ENCODE measurements at places on chromosomes 3 and 15.

GRCh38 chr15:40405501-40406381, at the start of gene IVD:
Gene IVD, plus strand, starts transcription at chr15:40405795. Its CDS starts 33 bp downstream, at chr15:40405828.
- peak; percentile 75 for DNase-seq

GRCh38 chr3:133441867-133442270, 42.0 kb downstream of the BFSP2 start:
- DNase-seq, result no peak

- DNase-seq, result no peak
These were observed 67.2 kb downstream of the INO80 start for GRCh38 chr15:41048852-41049251.

GRCh38 chr3:188656196-188656982, 502.4 kb downstream of the LPP start:
- DNase-seq, result no peak

DNA sequence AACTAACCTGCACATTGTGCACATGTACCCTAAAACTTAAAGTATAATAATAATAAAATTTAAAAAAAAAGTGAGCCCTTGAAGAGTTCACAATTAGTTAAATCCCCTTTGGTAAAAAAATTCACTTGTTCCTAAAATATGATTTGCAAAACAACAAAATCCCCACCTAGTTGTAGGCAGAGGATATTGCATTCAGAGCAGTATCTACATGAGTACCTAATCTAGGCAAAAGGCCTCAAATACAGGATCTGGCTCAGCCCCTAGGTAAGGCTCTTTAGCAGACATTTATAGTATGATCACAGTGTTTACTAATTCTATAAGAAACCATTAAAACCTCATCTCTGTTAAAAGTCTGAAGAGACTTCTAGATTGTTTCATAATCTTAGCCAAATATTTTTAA, 89.3 kb upstream of the CCDC80 start:
- no peak for DNase-seq

GRCh38 chr3:78794431-78794830, 973.4 kb downstream of the ROBO1 start:
- no peak for DNase-seq

- DNase-seq, result no peak
These were observed 489.2 kb downstream of the FGF12 start for GRCh38 chr3:192237992-192238608.

GRCh38 chr3:77068808-77069207, 28.9 kb downstream of the ROBO2 start:
- DNase-seq, result no peak

DNA sequence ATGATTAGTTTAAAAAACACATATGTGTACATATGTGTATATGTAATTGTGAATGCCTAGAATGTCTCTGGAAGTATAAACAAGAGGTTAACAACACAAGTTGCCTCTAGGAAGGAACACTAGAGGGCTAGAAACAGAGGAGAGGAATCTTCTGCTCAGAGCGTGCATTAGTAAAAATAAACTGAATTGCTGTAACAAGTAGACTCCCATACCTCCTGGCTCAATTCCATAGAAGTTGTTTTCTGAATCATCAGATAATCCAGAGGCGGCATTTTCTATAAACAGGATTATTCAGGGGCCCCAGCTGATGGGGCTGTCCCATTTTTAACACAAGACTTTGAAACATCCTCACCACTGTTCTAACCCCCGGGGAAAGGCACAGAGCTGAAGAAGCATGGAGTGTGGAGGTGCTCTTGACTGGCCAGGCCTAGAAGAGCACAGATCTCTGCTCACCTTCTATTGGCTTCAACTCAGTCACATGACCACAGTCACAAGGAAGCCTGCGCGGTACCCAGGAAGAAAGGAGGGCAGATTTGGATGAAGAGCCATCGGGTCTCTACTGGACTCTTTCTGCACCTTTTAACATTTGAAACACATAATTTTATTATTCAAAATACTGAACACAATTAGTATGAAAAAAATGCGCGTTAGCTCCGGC, 145.7 kb downstream of the TLE3 start:
- DNase-seq, result no peak

- DNase-seq, result no peak
These were observed 97.8 kb downstream of the DNAH12 start for GRCh38 chr3:57446318-57446841.

GRCh38 chr15:45376300-45376928, 1.9 kb downstream of the GATM start:
- no peak for DNase-seq

DNA sequence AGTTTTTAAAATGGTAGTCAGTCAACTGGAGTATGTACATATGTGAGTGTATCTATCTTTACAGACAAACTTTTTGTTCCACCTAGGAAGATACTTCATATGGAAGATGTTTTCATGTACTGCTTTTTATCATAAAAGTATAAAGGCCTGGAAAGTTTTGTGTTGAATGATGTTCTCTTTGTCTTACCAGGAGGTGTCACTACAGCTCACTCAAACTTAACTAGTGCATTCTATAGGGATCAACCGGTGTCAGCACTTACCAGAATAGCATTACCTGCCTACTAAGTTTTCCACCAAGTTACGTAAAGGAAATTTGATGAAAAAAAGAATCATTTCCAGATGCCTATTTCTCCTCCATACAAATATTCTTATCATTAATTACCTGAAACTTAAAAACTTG, 522.6 kb upstream of the SEMA6D start:
- no peak for DNase-seq

- no peak for DNase-seq
These were observed 6.0 kb downstream of the HEMK1 start for GRCh38 chr3:50575372-50575771.

DNA sequence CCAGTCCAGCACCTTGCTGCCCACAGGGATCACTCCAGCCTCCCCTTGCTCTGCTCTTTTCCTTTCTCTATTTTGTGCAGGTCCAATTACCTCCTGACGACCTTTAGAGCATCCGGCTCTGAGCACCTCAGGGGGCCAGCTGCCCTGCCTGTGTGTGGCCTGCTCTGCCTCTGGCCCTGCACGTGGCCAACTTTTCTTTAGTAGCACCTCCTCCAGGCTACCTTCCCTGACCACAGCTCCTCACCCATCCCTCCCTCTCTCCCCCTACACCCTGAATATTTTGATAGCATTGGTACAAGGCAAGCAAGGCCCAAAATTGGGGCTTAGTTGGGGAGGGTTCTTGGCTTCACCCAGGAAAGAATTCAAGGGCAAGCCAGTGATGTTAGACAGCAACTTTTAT, 66.9 kb upstream of the PRR20G start:
- no peak for DNase-seq

- DNase-seq, result no peak
These were observed 8.0 kb downstream of the KAT2B start for GRCh38 chr3:20047976-20048883.

GRCh38 chr3:40179016-40179415, 130.5 kb upstream of the EIF1B start:
- peak; percentile 20 for DNase-seq

DNA sequence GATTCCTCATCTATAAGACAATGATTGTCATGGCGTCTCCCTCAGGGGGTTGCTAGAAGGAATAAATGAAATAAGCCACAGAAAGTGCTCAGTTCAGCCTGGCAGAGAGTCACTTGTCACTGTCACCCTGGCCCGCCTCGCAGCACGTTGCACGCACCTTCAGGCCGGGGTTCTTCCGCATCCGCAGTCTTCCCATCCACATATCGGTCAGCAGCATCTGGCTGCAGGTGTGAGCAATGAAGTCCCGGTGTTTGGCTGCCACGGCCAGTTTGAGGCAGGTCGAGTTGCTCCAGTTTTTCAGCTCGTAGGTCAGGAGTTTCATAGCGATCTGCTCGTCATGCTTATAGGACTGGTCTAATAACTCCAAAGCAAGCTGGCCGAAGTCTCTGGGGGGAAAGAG, 48.5 kb upstream of the MTMR10 start:
- DNase-seq, result no peak

- DNase-seq, result no peak
These were observed 1168.6 kb upstream of the ALCAM start for GRCh38 chr3:104198131-104198530.

- DNase-seq, result no peak
These were observed 24.3 kb downstream of the SNX33 start for GRCh38 chr15:75671730-75672602.

DNA sequence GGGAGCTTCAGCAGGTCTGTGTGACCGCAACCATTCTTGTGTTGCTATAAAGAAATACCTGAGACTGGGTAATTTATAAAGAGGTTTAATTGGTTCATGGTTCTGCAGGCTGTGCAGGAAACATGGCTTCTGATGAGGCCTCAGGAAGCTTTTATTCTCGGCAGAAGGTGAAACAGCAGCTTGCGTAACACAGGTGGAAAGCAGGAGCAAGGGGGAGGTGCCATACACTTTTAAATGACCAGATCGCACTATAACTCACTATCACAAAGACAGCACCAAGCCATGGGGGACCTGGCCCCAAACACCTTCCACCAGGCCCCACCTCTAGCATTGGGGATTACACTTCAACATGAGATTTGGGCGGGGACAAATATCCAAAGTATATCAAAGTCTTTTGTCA, 8.3 kb upstream of the CIB2 start:
- DNase-seq, result no peak

DNA sequence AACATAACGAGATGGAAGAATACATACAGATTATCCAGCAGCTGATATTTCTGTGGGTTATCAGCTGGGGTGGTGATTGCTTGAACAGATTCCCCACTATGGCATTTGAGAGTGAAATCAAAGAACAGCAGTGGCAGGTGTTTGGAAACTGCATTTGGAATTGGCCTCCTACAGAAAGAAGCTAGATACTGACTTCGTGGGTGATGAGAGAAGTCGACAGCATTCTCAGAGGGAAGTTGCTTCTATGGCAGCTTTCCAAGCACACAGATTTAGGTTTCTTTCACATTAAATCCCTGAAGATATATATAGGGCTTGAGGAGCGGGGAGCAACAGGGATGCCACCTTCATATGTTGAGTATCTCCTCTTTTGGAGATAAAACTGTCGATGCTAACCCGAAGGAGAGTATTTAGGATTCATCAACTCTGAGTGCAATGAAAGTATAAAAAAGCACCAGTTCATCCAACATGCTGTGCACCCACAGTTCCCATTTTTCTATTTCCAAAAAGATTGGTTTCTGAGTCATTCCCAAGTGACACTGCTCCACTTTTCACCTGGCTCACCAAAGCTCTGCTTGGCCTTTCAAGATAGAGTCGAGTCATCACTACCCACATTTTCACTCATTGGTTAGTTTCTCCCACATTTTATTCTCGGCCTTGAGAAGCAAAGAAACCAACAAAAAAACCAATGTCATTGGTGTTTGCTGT, 579.8 kb upstream of the SUCLG2 start:
- DNase-seq, result no peak

GRCh38 chr3:52498137-52499054, 3.3 kb downstream of the STAB1 start:
- DNase-seq, result no peak

DNA sequence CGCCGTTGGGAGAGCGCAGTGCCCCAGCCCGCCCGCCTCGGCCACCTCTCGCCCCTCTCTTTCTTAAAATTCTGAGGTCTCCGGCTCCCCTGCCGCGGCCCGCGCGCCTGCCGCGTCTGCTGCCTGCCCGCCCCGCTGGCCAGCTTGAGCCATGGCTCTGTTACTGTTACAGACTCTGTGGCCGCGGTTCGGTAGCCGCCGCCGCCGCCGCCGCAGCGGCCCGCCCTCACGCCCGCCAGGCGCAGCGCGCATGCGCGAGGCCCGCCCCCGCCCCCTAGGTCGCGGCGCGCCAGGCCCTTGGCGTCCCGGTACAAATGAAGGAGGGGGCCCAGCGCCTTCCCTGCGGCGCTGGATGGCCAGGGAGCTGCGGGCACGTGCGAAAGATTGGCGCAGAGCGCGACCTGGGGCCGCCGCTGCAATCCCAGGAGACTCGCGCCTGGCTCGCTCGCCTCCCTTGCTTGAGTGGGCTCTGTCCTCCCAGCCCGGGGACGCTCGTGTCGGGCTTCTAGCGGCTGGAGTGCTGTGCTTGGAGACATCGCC, at the start of gene ONECUT1:
Gene ONECUT1, minus strand, starts transcription at position 168 of the 540 bp plus-strand sequence. CDS start 452 bp downstream, outside the sequence.
- peak; percentile 34 for DNase-seq

GRCh38 chr3:72440491-72440890, 407.8 kb downstream of the SHQ1 start:
- DNase-seq, result no peak

GRCh38 chr3:138935863-138936740, 10.8 kb downstream of the FOXL2 start:
- DNase-seq, result peak; percentile 45

- DNase-seq, result no peak
These were observed 41.5 kb downstream of the RARB start for GRCh38 chr3:25469558-25469957.

DNA sequence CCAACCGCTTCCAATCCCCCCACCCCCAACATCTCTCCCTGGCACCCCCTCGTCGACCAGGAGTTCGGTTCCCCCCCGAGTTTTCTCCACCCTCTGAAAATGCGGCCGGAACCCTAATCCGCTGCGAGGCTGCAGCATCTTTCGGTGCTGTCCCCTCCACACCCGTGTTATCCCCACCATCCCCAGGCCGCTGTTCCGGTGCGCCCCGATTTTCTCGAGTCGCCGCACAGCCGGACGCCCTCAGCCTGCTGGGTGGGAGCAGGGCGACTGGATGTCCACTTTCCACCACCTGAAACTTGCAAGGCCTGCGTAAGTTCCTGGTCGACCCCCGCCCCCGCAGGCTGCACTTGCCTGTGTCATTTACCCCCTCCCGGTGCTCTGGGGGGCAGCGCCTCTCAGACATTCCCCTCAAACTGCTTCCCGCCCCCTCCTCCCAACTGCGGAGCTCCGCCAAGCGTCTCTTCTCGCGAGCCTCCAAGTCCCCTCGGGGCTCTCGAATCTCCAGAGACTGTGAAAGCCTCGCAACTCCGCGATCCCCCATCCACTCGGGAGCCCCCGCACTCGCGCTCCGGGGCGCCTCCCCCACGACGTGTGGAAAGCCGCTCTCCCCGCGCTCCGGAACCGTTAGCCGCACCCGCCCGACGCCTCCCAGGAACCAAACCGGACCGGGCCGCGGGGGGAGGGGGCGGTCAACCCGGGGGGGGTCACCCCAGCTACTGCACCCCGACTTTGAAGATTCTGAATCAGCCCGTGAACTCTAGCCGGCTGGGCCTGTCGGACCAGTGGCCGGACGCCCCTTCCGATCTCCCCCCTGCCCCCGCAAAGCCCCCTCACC, 566 bp downstream of the ETV5 start:
- no peak for DNase-seq

DNA sequence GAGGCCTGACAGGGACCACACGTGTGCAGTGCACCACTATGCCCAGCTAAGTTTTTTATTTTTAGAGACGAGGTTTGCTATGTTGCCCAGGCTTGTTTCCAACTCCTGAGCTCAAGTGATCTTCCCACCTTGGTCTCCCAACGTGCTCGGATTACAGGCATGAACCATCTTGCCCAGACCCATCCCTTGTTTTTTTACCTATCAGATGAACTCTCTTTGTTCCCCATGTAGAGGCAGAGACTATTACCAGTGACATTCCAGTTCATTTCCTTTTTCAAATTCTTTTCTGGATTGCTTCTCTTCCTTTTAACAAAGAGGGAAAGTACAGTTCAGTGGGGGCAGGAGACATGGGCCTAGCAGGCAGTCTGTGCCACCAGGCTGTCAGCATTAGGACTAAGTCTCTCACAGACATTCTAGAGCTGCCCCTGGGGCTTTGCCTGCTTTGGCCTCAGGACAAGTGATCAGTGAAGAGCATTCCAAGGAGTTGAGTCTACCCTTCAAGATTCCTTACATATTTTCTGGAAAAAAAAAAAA, 103.5 kb upstream of the SLC7A14 start:
- no peak for DNase-seq
